ENCODE measurements at places on chromosomes 16 and 17.

DNA sequence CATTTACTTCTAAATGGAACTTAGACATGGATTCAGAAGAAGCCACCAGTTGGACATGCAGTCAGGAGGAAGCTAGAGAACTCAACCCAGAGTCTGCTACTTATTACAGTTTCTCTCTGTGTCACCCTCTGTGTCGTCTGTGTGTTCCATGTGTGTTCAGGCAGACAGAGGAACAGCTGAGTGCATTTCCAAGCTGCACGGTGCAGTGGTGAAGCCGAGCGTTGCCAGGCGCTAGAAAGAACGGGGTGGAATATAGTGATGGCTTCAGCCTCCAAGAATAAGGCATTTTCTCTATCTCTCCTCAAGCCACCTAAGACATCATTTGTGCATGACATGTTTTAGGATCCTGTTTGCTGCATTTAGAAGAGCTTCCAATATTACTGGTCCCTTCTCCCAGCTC is 101.1 kb upstream of the CCL2 start:
- DNase-seq: no peak

DNA sequence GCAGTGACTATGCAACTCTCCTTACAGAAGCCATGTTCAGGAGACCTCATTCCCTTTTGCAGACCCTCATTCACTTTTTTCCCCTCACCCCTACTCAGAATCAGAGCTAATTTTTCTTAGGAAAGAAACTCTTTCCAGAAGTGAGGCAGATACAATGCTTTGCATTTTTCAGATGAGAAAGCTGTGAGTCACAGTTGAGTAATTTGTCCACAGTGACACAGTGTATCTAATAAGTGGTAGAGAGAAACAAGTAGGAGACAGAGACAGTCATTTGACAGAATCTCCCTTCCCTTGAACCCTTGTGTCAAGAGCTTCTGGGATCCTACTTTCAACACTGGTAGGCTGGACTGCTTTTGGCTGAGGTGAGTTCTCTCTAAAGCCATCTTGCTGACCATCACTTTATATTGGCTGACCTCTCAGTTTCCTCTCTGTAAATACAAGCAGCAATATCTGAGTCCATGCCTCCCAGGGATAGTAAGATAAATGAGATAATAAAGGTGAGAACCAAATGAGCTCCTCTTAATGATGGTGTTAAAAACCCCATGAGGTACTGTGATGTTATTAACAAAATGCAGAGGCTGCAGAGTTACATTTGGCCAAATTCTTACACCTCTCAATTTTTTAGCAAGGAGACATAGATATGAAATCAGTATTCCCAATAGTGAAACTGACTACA is 130.8 kb downstream of the CA10 start:
- peak; percentile 70 for DNase-seq

DNA sequence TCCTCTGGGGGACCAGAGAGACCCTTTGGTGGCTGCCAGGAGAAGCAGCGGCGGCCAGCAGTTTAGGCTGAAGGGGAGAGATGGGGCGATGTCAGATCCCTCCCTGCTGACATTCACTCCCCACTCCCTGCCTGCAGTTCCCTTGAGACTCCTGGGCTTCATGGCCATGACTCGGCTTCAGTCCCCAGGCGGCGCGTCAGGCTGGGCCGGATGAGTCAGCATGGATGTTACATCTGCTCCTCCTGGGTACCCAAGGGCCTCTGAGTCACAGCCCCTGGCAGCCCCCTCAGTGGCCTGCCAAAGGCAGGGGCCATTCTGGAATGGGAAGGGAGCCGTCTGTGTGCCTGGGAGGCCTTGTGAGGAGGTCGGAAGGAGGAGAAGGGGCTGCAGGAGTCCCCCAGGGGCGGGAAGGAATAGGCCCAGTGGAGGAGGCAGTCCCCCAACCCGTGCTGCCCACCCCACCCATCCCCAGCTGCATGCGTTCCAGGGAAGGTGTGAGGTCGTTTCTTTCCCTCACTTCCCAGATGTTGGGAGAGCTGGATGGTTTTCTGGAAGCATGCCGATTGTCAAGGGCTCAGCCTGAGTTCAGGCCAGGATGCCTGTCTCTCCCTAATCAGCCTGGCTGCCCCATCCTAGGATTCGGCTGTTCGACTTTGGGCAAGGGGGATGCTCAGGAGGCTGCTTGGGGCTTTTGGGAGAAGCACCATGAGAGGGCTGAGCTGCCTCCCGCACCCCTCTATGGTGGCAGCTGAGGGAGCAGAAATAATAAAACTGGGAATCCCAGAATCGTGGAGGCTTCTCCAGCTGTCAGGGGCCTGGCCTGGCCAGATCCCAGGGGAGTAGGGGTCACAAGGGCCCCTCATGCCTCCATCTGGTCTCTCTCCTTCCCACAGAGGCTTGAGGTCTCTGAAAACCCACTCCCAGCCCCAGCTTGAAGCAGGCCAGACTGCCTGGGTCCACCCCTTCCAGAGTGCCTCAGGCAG is 9.7 kb downstream of the RHBDL3 start:
- DNase-seq: peak; percentile 91

DNA sequence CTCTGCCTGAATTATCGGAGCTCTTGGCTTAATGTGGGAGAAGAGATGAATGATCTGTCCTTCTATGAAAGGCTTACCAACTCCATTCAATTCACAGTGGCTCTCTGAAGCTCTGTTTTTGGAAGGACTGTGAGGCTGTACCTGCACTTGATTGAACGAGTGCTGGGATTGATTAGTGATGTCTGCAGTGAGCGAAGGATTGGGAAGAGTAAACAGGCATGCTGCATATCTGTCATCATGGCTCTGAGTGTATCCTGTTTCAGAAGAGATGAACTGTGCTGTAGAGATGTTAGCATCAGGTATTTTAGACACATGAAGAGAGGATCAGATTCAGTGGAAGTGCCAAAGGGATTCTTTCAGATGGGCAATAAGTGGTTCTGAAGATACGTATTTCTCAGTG is 564.0 kb downstream of the MAF start:
- no peak for DNase-seq

GRCh38 chr16:73480381-73480780 is 432.5 kb upstream of the ZFHX3 start:
- DNase-seq: no peak

DNA sequence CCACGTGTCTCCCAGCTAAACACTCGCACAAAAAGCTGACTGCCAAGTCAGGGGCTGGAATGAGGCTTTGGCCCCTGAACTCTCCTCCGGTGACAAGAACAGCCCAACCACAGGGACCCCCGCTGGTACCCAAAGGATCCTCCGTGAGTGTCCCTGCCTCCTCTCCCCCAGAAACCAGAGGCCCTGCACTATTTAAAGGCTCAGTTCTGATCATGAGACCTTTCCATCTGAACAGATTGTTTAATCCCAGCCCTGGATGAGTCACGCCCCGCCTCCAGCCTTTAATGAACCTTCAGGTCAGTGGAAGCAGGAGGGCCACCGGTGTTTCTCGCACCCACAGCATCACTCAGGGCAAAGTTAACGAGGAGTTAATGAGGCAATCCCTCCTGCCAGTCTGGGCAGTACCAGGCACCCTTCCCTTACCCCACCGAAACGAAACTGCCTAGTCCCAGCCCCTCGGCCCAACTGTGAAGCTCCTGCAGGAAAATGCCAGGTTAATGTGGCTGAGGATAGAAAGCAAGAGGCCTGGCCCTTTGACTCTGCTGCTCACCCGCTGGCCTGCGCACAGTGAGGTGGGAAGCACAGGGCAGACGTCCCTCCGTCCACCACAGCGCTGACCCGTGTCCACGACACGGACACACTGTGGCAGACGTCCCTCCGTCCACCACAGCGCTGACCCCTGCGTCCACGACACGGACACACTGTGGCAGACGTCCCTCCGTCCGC is 32.4 kb downstream of the TIMM22 start:
- DNase-seq: no peak

Measured in ACHN (cell line).